OCI-M1 (cell line): ENCODE measurements at places on chromosomes 12 and 14.

DNA sequence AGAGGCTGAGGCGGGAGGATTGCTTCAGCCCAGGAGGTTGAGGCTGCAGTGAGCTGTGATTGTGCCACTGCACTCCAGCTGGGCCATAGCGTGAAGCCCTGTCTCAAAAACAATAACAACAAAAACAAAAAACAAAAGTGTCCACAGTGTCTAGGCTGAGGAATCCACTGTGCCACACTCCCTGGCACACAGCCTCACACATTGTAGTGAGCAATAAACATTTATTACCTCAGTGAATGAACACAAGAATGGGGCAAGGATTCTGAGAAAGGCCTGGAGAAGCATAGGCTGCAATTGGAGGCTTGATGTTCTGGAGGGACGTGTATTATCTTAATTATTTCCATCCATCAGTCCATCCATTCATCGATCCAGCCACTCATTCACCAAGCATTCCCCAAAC, 17.1 kb upstream of the P2RX7 start:
- DNase-seq, result no peak

DNA sequence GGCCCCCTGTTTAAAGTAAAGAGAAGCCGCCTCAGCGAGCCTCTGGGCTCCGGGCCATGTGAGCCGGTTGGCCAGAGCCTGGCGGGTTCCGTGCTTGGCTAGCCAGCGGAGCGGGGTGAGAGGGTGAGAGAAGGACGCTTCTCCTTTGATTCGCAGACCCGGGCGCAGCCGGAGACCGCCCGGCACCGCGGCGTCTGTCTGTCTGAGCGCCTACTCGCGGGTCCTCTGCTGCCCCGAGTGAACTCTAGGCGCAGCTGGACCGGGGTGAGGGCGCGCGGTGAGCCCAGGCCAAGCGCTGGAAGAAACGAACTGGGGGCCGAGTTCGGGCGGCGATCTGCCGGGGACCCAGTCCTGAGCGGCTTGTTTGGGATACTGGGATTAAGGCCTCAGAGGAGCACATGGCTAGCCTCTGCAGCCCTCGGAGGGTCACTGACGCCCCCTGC, 41.4 kb upstream of the TBX5 start:
- DNase-seq, result no peak

DNA sequence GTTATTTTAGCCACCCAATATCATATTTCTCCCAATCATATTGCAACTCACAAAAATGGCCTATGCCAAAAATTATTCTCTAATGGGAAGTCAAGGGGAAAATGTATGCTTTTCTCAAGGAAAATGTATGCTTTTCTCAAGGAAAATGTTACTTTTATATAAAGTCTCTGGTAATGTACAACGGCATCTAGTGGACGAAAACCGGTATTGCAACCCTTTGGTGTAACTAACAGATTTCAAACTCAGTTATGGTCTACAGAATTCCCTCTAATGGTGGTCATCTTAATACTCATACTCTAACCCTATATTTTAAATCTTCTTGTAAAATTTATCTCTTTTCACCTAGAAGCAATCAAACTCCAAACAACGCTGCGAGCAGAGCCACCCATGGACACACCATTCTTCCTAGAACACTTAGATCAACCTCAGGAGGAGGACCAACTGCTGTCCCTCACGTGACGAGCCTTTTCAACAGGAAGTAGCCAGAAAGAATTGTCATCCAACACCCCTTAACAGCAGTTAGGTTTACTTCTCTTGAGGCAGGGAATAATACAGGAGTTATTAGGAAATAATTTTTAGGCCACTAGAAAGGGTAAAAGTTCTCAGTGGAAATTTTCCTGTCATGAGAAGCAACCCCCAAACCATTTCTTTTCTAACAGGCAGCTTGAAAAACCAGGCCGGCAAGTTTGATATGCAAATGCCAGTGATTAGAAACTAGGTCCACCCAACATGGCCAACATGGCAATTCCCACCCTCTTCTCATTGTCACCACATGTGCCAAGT, 20.1 kb downstream of the APOBEC1 start:
- peak; percentile 85 for DNase-seq

DNA sequence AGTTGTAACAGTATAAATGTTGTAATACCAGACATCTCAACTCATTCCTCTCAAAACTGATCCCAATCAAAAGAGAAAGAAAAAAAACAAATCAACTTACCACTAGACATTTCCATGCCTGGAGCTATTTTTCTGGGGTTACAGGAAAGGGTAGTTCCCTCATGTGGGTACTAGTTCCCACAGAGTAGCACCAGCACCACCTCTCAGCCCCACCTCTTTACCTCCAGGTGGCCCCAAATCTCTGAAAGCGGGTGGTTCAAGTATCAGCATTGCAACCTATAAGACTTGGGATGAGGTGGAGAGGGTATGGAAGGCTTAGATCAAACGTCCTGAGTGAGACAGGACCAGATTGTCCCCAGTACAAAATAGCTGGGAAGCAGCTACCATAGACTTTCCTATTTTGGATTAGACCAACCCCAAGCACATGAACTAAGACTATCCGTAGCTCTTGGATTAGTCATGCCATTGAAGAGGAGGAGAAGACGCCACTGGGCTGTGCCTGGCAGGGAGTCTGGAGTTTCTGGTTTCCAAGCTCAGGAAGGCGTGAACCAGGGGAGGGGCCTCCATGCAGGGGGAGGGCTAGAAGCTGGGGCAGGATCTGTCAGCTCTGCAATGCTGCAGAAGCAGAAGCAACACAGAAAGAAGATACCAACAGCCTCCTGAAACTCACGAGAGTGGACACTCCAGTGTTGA, at the start of gene SLC39A2:
TSS of gene SLC39A2 (plus strand) at position 620 of the 693 bp plus-strand sequence. CDS start 154 bp downstream, outside the sequence.
- no peak for DNase-seq

- no peak for DNase-seq
These were observed 103.2 kb upstream of the GPHB5 start for GRCh38 chr14:63421919-63422318.

GRCh38 chr14:68222726-68223125, 403.1 kb downstream of the RAD51B start:
- no peak for DNase-seq

GRCh38 chr12:19544353-19544752, 105.1 kb downstream of the AEBP2 start:
- DNase-seq, result no peak

DNA sequence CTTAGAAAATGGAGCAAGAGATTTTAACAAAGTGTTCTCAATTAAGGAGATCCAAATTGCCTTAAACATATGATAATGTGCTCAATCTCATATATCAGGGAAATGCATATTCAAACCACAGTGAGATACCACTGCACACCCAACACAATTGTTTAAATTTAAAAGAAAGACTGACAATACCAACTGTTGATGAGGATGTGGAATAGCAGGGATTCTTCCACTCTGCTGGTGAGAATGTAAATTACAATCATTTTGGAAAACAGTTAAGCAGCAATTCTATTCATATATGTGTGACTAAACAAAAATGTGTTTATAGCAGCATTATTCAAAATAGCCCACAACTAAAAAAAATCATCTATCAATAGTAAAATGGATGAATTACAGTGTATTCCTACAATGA, 144.2 kb downstream of the KICS2 start:
- DNase-seq, result peak; percentile 22

GRCh38 chr14:58829594-58829993, 191.8 kb downstream of the DACT1 start:
- no peak for DNase-seq

DNA sequence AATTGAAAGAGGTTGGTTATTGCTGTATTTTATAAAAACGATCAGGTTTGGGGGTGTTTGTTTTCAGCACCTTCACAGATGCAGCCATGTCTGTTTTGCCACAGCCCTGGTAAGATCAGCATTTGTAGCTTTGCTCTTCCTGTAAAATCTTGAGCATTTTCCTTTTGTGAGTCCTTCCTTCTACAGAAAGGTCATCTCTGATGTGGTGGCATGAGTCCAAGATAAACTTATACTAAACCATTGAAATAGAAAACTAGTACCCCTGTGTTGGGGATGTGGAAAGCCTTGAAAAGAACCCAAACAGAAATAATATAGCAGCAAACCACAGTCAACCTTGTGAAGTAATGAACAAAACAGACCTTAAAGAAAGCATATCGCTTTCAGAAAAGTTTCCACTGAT, 85.5 kb downstream of the TGFB3 start:
- no peak for DNase-seq

GRCh38 chr12:121590476-121591143, 9.8 kb upstream of the KDM2B start:
- DNase-seq, result no peak

DNA sequence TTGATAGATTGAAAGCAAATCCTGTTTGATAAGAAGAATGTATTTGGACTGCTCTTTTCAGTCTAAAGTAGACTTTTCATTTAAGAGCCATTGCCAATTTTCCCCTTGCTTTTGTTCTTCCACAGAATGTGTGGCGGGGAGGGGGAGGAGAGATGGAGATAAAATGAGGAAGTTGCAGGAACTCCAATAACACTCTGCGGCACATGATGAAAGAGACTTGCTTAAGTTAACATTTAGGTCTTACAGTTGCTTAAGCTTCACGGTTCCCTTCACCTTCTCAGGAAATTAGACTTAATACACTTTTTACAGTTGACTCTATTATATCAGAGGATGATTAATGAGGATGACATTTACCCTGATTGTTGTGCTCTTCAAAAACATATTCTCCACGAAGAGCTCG, 537.3 kb downstream of the TMTC2 start:
- DNase-seq, result peak; percentile 82

- DNase-seq, result no peak
These were observed 10.4 kb downstream of the SAV1 start for GRCh38 chr14:50657753-50658152.

GRCh38 chr14:94697773-94698556, 71.9 kb downstream of the GSC start:
- no peak for DNase-seq

GRCh38 chr12:113087193-113087592, 30.7 kb downstream of the DTX1 start:
- no peak for DNase-seq

GRCh38 chr14:100546051-100546443, 41.2 kb downstream of the BEGAIN start:
- peak; percentile 20 for DNase-seq

DNA sequence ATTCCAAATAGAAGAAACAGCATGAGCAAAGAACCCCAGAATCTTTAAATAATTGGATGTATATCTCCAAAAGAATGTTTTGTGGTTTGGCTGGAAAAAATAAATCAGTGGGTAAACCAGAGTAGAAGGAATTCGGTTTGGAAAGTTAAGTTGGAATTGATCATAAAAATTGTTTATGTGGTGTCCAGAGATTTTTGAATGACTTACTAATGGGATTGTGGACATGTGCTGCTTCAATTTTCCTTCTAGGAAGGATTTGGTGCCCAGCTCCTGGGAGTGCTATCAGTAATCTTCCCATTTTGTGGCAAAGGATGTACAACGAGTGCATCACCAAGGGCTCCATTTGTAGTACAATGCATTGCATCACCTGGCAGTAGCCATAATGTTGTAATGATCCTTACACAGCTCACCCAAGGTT, 224.8 kb downstream of the SLC16A7 start:
- no peak for DNase-seq

GRCh38 chr12:127539226-127539858, 727.6 kb upstream of the TMEM132C start:
- no peak for DNase-seq

DNA sequence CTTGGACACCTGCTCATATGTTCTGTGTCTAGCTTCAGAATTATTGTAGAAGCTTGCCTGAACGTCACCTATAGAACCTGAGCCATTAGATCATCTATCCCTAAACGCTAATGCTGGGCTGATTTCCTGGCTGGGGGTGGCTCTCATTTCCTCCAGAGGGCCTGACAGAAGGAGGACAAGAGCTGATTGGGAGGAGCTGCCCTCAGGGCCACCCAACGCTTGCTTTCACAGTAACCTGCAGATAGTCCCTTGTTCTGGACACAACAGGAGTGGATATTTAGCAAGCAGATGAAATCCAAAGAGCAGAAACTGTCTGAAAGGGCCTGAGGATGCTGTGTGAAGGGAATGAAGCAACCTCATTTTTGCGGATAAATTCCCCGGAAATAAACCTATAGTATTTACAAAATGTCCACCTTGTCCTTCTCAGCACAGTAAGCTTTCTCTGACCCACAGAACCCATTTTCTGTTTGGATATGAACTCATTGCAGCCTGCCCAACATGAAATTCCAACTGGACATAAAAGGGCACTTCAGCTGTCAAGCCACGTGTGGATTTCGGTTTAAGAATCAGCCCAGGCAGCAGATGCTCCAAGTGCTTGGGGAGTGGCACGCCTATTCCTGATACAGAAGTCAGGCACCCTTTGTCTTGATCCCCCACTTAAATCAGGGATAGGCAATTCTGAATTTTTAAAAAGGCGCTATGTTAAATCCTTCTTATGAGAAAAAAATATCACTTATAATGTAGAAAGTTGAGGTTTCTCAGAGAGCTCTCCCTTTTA, 32.8 kb upstream of the TUBA1C start:
- DNase-seq, result peak; percentile 48

GRCh38 chr12:117699575-117699974, 269.2 kb downstream of the KSR2 start:
- no peak for DNase-seq

DNA sequence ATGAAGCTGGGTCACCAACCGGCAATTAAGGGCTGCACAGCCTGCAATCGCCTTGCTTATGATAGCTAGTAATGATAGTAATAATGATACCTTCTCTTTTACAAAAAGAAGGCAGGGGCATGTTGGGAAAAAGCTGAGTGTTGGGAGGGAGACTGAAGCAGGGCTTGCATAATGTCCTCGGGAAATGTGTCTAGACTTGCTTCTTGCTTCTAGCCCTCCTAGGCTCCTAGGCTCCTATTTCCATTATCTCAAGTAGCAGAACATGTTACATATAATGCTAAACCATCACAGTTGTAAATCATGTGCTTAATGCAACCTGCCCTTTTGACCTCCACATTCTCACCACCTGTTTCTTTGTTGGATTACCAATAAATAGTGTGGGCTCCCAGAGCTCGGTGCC, 18.7 kb downstream of the RERGL start:
- no peak for DNase-seq

DNA sequence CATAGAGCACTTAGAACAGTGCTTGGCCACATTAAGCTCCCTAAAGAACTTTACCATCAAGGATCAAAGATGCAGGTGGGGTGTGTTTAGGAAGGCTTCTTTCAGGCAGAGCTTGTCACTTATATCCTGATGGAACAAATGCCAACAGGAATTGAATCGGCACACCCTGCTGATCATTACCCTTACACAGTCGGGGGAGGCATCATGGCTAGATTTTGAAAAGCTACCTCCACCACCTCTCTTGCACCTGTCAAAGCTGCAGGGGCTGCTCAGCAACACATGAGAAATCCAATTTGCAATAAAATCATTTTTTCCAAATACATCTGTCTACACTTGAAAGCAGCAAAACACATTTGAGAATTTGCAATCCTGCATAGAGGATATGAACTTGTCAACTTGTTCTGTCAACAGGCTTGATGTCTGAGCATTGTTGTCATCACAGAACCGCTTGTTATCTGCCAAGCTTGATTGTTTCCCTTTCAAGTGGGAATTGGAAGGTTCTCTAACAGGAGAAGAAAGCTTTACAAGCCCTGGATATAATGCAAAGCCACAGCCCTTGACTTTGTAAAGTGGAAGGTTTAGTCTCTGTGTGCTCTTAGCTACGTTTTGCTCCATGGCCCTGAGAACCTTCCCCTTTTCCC, 24.6 kb upstream of the TRIM9 start:
- DNase-seq, result no peak

- no peak for DNase-seq
These were observed 470.1 kb upstream of the NOVA1 start for GRCh38 chr14:27067961-27068360.
